Caco-2 (cell line): ENCODE measurements at places on chromosomes 2 and 18. TPM values are rescaled to one million over a fixed set of nuclear protein-coding genes. Genes with fewer than 3 reads are reported as not detected.

SH3RF3 gene
- total RNA-seq, result 0.98 and 1.1 TPM in 2 replicates

GRCh38 chr2:3631161-3631850, 26.7 kb upstream of the ALLC start:
- H3K27ac ChIP-seq, result no peak overlapping the region
- H3K4me3 ChIP-seq, result no peak overlapping the region
- H3K36me3 ChIP-seq, result no peaks in the 10 kb centered on the region
- H3K4me1 ChIP-seq, result no peaks in the 10 kb centered on the region

HOXD3 gene
- total RNA-seq, result 1.2 and 1.5 TPM in 2 replicates

RGPD4 gene
- total RNA-seq, result 0.07 TPM in 1 of 2 replicates, not detected in the other
